Activated T-helper 1 cell treated with anti-CD3 and anti-CD28 coated beads, Interleukin-2, amount 50 U/mL, for 16 hours (primary cell): ENCODE measurements at places on chromosomes 13 and 19.

DNA sequence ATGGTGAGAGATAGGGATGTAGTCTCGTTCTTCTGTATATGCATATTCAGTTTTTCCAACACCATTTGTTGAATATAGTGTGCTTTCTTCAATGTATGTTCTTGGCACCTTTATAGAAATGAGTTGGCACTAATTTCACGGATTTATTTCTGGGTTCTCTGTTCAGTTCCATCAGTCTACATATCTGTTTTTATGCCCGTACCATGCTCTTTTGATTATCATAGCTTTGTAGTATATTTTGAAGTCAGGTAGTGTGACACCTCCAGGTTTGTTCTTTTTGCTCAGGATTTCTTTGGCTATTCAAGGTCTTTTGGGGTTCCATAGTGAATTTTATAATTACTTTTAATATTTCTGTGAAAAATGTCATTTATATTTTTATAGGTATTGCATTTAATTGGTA lies 14.5 kb upstream of the ZNF793 start:
- no peak for DNase-seq

GRCh38 chr13:21175656-21176214 lies 617 bp downstream of the SKA3 start:
- no peak for DNase-seq

GRCh38 chr19:48398102-48398374 lies 4.6 kb downstream of the GRIN2D start:
- DNase-seq: no peak

DNA sequence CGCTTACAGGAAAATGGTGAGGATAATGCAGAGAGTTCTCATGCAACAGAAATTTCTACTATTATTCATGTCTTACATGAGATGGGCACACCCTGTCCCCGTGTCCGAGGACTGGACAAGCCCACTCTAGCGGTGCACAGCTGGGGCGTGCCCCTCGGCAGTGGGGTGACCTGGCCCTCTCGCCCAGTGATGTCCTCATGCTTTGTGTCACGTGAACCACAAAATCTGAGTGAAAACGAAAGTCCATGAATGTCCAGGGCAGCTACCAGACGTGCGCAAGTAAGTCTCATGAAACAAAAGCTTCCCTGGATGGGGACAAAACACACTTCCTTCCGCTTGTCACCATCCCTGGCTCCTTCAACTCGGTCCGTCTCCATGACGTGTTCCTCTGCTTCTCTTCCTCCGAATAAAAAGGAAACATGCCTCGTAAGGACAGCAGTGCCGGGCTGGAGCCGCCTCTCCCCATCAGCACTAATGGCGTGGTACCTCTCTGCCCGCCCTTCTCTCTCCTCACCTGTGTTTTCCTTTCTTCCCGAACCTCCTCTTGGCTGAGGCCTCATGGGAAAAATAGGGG lies 45.6 kb downstream of the ANKRD10 start:
- no peak for DNase-seq

- DNase-seq: no peak
These were observed 9.6 kb downstream of the ZIC2 start for GRCh38 chr13:99991013-99991827.
